GM12878 (cell line): ENCODE measurements at places on chromosomes 3 and 15. TPM values are rescaled to one million over a fixed set of nuclear protein-coding genes. Genes with fewer than 3 reads are reported as not detected.

The TEX55 gene
- not detected in 2 replicates for polyA plus RNA-seq

The STARD9 gene
- polyA plus RNA-seq, result 2.7 TPM in 2 replicates

The FSIP1 gene
- polyA plus RNA-seq, result 0.28 and 0.59 TPM in 2 replicates

The ACKR2 gene
- 0.17 and 0.31 TPM in 2 replicates for polyA plus RNA-seq

The P2RY14 gene
- not detected in 2 replicates for polyA plus RNA-seq

The NR2F2 gene
- polyA plus RNA-seq, result 2.6 and 3.1 TPM in 2 replicates

The TICRR gene
- polyA plus RNA-seq, result 9.9 and 10.3 TPM in 2 replicates

The GOLGA8S gene
- not detected in 2 replicates for polyA plus RNA-seq

The ARGFX gene
- polyA plus RNA-seq, result not detected in 2 replicates

The CLDN11 gene
- polyA plus RNA-seq, result not detected in 2 replicates

The WDR49 gene
- polyA plus RNA-seq, result not detected in 2 replicates

The C3orf18 gene
- 0.42 and 0.44 TPM in 2 replicates for polyA plus RNA-seq

The SMCO1 gene
- polyA plus RNA-seq, result not detected in 2 replicates

The PCLAF gene
- polyA plus RNA-seq, result 393 and 399 TPM in 2 replicates

The CX3CR1 gene
- 0.06 and 0.09 TPM in 2 replicates for polyA plus RNA-seq

The SMAD6 gene
- not detected in 2 replicates for polyA plus RNA-seq

The MASP1 gene
- polyA plus RNA-seq, result not detected in 2 replicates

The GPR149 gene
- polyA plus RNA-seq, result not detected in 2 replicates

The SLC24A1 gene
- polyA plus RNA-seq, result 1.7 and 3.7 TPM in 2 replicates

The CRABP1 gene
- polyA plus RNA-seq, result 0.21 TPM in 1 of 2 replicates, not detected in the other

The OR5K3 gene
- not detected in 2 replicates for polyA plus RNA-seq

The GOLGA8B gene
- 57.8 and 77.3 TPM in 2 replicates for polyA plus RNA-seq

The GOLGA6A gene
- polyA plus RNA-seq, result not detected in 2 replicates

The TMEM40 gene
- 0.33 TPM in 1 of 2 replicates, not detected in the other for polyA plus RNA-seq

The RMDN3 gene
- polyA plus RNA-seq, result 35.7 and 38.3 TPM in 2 replicates

The CFAP91 gene
- 0.47 and 0.68 TPM in 2 replicates for polyA plus RNA-seq

The SERINC4 gene
- 0.21 TPM in 1 of 2 replicates, not detected in the other for polyA plus RNA-seq

The FEZF2 gene
- polyA plus RNA-seq, result not detected in 2 replicates

The GOLIM4 gene
- 25.6 and 32.4 TPM in 2 replicates for polyA plus RNA-seq

The NRROS gene
- 6.7 and 7.8 TPM in 2 replicates for polyA plus RNA-seq

The SLC27A2 gene
- 0.98 and 1.7 TPM in 2 replicates for polyA plus RNA-seq

The SNX33 gene
- 0.36 and 0.51 TPM in 2 replicates for polyA plus RNA-seq

The TF gene
- polyA plus RNA-seq, result not detected in 2 replicates

The SPINK8 gene
- polyA plus RNA-seq, result not detected in 2 replicates

The ITGB5 gene
- polyA plus RNA-seq, result 0.17 TPM in 1 of 2 replicates, not detected in the other

The C3orf62 gene
- polyA plus RNA-seq, result 2.8 and 3.3 TPM in 2 replicates

The ERC2 gene
- not detected in 2 replicates for polyA plus RNA-seq

The PRRT3 gene
- 8.6 TPM in 2 replicates for polyA plus RNA-seq

The LSM3 gene
- polyA plus RNA-seq, result 83.3 and 85.3 TPM in 2 replicates

The AGTR1 gene
- 0.15 TPM in 1 of 2 replicates, not detected in the other for polyA plus RNA-seq

The TRPM1 gene
- not detected in 2 replicates for polyA plus RNA-seq

The STRIT1 gene
- not detected in 2 replicates for polyA plus RNA-seq

The AMT gene
- 1.6 and 2.8 TPM in 2 replicates for polyA plus RNA-seq

The GP9 gene
- polyA plus RNA-seq, result not detected in 2 replicates

The SLC12A1 gene
- not detected in 2 replicates for polyA plus RNA-seq

The PIF1 gene
- 20.9 and 28.7 TPM in 2 replicates for polyA plus RNA-seq

The TM4SF1 gene
- polyA plus RNA-seq, result not detected in 2 replicates

The SSR3 gene
- 279 and 327 TPM in 2 replicates for polyA plus RNA-seq

The SLC9A9 gene
- polyA plus RNA-seq, result 13.2 and 13.3 TPM in 2 replicates

The CEMIP gene
- 0.09 TPM in 1 of 2 replicates, not detected in the other for polyA plus RNA-seq

The IL17RD gene
- polyA plus RNA-seq, result 0.04 TPM in 1 of 2 replicates, not detected in the other

The TM6SF1 gene
- polyA plus RNA-seq, result 1.8 and 2.7 TPM in 2 replicates

The DNAH12 gene
- polyA plus RNA-seq, result 0.26 and 0.35 TPM in 2 replicates

The GHRL gene
- 1.1 and 1.2 TPM in 2 replicates for polyA plus RNA-seq

The IMPG2 gene
- polyA plus RNA-seq, result not detected in 2 replicates

The CLRN1 gene
- not detected in 2 replicates for polyA plus RNA-seq
